ENCODE measurements at places on chromosomes 13 and 19.

DNA sequence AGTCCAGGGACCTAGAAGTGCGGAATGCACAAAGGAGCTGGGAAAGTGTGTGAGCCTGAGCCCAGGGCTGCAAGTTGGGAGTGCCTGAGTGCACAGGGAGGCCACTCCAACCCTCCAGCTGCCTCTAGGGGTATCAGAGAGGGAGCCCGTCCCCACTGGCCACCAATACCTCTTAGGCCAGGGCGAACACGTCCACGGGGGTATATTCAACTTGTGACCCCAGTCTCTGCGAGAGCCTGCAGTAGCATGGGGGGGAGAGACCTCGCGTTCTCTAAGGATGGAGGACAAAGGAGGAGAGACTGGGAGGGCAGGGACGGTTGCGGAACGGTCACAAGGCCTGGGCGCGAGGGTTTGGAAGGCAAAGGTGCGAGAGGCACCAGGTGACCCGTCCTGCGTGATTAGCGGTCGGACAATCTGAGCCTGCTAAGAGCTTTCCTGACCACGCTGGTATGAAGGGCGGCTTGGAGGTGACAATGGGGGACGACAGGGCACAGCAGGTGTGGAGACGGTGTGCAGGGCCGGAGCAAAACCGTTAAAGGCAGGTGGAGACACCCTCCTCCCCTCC is 676 bp downstream of the CD320 start:
- no peak for DNase-seq

DNA sequence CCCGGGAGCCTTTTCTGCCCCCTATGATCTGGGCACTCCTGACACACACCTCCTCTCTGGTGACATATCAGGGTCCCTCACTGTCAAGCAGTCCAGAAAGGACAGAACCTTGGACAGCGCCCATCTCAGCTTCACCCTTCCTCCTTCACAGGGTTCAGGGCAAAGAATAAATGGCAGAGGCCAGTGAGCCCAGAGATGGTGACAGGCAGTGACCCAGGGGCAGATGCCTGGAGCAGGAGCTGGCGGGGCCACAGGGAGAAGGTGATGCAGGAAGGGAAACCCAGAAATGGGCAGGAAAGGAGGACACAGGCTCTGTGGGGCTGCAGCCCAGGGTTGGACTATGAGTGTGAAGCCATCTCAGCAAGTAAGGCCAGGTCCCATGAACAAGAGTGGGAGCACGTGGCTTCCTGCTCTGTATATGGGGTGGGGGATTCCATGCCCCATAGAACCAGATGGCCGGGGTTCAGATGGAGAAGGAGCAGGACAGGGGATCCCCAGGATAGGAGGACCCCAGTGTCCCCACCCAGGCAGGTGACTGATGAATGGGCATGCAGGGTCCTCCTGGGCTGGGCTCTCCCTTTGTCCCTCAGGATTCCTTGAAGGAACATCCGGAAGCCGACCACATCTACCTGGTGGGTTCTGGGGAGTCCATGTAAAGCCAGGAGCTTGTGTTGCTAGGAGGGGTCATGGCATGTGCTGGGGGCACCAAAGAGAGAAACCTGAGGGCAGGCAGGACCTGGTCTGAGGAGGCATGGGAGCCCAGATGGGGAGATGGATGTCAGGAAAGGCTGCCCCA is 8.5 kb upstream of the CEACAM7 start:
- DNase-seq: no peak

GRCh38 chr13:112061367-112062061 is 5.4 kb upstream of the SOX1 start:
- no peak for DNase-seq

DNA sequence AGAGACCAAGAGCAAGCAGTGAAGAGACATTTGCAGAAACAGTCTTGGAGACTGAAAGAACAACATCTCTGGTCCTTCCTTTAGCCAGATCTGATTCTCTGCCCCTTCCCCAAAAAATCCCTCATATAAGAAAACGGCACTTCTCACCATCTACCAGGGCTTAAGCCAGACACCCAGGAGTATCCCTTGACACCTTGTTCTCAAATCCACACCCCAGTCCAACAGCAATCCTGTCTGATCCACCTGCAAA is 1.7 kb upstream of the PLEKHG2 start:
- no peak for DNase-seq

- no peak for DNase-seq
Observed at GRCh38 chr13:30535046-30535445, 69.3 kb upstream of the HMGB1 start.

- DNase-seq: no peak
Observed at GRCh38 chr19:48421548-48421947, 24.2 kb upstream of the GRWD1 start.

DNA sequence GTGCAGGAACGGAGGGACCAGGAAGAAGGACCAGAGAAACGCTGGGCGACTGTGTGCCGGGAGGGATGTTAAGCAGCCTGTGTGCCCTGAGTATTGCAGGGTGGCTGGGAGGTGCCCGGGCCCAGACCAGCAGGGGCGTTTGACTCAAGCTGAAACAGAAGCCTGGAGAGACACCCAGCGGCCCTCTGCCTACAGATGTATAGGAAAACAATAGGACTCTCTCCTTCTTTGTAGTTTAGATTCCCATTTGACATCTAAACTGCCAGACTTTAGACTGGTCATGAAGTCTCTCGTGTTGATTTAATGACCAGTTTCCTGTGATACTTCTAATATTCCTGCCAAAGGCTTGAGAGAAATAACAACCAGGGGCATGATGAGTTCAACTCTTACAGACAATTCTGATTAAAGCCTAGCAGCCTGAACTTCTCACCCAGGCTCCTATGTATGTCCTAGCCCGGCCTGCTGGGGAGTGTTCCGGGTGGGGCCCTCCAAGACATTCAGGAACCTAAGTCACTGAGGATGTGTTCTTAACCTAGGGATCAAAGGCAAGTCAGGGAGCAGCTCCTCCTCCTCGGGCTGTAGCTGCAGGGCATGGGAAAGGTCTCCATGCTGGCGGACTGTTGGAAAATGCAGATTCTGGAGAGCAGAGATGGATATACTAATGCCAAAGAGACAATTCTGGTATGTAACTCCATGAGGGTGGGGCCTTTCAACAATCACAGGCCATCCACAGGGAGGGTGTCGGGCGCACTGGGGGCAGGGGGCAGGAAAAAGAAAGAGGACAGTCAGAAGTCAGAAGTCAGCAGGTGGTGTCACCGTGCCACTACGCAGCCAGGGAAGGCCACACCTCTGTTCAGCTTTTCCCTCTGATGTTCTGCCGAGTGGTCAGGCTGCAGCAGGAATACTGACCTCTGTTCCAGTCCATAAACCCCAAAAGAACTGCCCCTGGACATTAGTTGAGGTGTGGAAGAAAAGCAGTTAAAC is 131.8 kb downstream of the STARD13 start:
- DNase-seq: no peak

DNA sequence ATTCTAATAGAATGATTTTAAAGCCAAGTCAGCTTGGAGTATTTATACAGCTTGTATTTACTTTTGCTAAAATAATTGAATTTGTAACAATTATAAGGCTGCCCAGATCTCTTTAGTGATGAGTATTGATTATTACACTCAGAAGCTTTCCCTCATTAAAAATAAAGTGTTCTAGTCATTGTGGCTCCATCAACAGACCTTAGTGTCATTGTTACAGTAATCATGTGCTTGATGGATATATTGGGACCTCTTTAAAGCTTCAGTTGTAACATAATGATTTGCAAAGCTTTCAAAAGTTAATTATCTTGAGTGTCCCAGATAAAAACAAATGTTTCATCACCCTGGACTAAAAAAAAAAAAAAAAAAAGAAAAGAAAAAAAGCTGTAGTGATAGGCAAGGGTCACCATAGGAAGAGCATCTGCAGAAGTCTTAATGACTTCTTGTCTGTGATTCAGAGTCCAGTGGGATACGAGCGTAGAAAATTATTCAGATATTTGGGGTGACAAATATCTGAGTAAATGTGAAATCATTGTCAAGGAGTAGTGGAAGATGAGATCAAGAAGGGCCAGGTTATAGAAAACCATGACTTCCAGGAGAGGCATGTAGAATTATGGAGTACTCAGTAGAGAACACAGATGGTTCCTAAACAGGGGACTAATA is 369.6 kb downstream of the DCT start:
- DNase-seq: no peak

GRCh38 chr19:17322854-17323253 is 11.8 kb downstream of the ANO8 start:
- no peak for DNase-seq

- DNase-seq: no peak
Observed at GRCh38 chr13:53050151-53050550, 21.5 kb downstream of the OLFM4 start.

DNA sequence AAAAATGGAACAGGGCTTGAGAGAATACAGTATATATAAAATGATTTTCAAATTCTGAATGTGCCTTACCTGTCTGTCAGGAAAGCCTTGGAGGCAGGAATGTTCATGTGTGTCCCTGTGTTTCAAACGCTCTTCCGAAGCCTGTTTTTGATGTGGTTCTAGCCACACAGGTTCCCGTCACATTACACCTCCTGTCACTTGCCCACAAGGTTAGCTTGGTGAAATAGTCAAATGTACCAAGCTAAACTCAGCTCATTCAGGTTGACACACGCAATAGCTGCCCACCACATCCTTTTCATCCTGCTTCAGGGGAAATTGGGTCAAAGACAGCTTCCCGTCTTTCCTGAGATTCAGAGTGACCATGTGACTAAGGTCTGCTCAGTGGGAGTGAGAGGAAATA is 574.0 kb downstream of the EFNB2 start:
- no peak for DNase-seq

- no peak for DNase-seq
Observed at GRCh38 chr13:109749365-109749764, 37.0 kb downstream of the IRS2 start.

- no peak for DNase-seq
Observed at GRCh38 chr13:59356607-59357006, 807.1 kb downstream of the DIAPH3 start.

- no peak for DNase-seq
Observed at GRCh38 chr13:97422118-97423054, 11.6 kb upstream of the RAP2A start.

DNA sequence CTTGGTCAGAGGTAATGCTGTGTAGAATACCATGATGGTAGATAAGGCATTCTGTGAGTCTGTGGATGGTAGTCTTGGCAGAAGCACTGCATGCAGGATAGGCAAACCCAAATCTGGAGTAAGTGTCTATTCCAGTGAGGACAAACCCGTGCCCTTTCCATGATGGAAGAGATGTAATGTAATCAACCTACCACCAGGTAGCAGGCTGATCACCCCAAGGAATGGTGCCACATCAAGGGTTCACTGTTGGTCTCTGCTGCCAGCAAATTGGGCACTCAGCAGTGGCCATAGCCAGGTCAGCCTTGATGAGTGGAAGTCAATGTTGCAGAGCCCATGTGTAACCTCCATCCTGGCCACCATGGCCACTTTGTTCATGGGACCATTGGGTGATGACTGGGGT is 155.0 kb downstream of the RAP2A start:
- no peak for DNase-seq

DNA sequence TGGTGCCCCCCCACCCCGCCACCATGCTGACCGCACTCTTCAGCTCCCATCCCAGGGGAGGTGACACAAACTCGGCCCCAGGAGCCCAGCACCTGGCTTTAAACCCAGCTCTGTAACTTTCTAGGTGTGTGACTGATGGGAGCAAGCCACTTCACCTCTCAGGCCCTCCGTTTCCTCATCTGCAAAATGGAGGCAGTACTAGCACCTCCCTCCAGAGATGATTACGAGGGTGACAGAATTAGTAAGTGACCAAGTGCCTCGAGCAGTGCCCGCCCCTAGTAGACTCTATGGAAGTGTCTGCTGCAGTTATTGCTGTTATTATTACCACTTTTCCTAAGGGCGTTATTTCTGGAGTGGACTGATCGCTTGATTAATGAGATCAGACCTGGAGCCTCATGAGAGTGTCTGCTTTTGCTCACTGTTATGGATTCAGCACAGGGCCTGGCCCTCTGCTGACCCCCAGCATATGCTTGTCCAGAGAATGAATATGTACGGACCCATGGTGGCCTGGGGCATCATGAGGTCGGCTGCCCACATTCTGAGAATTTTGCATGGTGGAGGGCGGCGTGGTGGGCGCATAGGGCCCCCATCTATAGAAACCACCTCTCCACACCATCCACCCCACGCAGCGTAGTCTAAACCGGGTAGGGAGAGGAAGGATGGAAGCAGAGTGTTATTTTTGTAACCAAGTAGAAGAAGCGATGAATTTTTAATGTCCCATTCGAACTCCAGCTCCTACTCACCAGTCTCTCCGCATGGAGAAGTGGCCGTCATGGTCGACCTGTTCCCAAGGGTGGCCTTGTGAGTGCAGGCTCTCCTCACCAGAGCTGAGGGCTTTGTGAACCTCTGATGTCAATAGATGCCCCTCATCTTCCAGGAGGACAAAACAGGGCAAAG is 48.2 kb downstream of the CAPN12 start:
- no peak for DNase-seq

DNA sequence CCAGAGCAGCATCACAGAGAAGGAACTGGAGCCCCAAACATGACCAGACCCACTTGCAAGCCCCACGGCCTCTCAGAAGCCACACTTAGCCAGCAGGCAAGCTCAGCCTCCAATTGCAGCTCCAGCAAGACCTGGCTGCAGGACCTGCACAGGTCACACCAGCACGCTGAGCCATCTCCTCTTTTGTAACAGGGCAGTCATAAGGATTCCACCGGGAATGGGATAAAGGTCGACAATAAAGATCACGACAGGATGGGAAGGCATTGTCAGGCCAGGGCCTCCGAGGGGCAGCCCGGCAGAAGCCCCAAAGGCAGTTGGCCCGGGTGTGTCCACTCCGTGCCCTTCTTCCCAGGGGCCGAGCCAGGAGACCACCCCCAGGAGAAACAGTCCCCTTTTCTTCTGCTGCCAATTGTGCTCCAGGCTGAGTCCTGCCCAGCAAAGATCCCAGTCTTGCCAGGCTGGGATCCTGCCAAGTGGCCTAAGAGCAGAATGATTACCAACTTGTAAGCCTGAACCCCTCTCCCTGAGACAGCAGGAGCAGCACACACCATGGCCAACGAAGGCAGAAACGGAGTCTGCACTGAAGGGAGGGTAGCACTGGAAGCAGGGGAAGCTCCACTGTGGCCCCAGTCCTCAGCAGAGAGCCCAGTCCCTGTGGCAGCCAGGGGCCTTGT is 12.5 kb downstream of the PEPD start:
- no peak for DNase-seq

GRCh38 chr13:34417896-34418295 is 524.2 kb upstream of the NBEA start:
- no peak for DNase-seq

Data from GM12891 (cell line).